ENCODE measurements at places on chromosomes 3 and 15.

DNA sequence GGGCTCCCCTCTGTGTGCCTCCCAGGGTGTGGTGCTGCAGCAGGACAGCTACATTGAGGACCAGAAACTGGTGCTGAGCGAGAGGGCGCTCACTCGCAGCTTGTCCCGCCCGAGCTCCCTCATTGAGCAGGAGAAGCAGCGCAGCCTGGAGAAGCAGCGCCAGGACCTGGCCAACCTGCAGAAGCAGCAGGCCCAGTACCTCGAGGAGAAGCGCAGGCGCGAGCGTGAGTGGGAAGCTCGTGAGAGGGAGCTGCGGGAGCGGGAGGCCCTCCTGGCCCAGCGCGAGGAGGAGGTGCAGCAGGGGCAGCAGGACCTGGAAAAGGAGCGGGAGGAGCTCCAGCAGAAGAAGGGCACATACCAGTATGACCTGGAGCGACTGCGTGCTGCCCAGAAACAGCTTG is 53.7 kb downstream of the KLHL25 start:
- DNase-seq: no peak

DNA sequence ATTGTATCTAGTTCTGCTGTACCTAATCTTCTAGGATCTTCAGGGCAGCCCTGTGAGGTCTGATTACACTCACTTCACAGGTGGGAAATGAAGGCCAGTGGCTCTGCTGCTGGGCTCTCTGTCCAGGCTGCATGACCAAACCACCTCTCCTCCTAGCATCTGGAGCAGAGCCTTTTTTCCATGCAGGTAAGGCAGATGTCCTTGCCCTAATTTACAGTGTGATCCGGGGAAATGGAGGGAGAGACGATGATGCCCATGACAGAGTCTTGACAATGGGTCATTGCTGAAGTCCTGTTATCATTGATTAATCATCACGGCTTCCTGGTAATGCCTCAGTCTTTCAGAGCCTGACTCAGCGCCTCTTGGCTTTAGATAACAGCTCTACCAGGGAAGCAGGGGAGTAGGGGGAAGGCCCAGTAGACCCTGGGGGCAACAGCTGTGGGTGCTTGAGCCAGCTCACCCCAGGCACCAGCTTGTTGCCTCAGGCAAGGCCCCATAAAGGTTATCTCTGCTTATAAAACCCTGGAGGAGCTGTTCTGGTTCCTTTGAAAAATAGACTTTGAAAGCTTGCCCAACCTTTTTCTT is 153.4 kb downstream of the GABRG3 start:
- DNase-seq: no peak

DNA sequence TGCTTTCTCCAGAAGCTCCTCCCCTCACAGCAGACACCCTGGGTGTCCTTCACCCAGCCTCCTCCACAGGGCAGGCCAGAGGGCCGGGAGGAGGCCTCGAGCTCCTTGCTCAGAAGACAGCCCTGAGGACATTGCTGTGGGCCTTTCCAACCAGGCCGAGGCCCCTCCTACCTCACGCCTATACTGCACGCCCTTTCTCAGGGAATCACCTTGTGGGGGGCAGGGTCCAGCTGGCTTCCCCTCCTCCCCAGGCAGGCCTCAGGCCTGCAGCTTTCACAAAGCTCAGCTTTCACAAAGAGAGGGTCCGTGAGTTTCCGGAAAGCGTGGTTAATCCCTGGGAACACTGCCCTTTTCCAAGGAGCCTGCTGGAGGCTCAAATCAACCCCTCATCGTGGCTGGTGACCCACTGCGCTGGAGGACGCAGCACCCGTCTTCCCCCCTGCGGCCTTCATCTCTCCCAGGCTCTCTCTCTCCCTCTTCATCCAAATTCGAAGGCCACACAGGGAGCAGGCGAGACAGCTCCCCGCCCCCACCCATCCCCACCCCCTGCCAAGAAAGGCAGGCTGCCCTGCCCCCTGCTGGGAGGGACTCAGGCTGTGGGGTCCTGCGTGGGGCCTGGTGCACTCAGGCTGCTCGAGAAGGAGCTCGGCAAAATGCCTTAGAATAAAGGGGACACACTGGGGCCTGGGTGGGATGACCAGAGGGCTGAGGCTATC is 79.4 kb downstream of the OCA2 start:
- no peak for DNase-seq

- DNase-seq: no peak
Measured at GRCh38 chr3:82509106-82509842, 747.8 kb upstream of the GBE1 start.

DNA sequence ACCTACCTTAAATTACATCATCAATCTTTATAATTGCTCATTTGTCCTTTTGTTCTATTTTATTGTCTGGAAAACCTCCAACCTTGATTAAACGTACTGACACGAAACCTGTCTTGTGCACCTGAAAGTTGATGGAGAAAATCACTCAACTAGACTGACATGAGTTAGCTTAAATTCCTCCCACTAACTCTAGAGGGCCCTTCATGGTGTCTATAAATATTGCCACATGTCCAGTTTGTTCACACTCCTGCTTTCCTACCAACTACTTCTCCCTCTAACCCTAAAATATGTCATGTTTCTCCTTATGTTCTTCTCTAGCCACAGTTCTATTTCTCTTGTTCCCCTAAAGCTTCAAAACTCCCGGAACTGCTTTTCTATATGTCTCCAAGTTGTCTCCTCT is 59.8 kb upstream of the SGO1 start:
- no peak for DNase-seq

GRCh38 chr3:193768070-193768394 is 175.0 kb downstream of the OPA1 start:
- DNase-seq: no peak

GRCh38 chr15:71806452-71806931 is 3.9 kb upstream of the NR2E3 start:
- DNase-seq: no peak

GRCh38 chr3:101940521-101941317 is 91.4 kb downstream of the NFKBIZ start:
- DNase-seq: no peak

All from NCI-H1930 (cell line).